ENCODE measurements at places on chromosomes 12 and 14.

DNA sequence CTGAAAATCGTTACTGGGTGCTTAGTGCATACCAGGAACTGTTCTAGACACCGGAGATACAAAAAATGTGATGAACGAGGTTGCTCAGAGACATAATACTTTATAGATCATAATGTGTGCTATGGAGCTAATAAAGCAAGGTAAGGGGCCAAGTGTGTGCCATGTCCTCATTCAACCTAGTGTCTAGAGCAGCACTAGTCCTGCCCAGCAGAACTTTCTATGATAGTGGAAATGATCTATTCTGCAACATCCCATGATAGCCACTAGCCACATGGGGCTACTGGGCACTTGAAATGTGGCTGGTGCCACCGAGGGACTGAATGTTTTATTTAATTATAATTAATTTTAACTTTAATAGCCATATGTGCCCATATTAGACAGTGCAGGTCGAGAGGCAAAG lies 15.6 kb downstream of the NUAK1 start:
- no peak for DNase-seq

GRCh38 chr14:59022144-59022543 lies 166.3 kb upstream of the DAAM1 start:
- DNase-seq, result no peak

GRCh38 chr14:38311655-38312054 lies 55.8 kb upstream of the CLEC14A start:
- DNase-seq, result no peak

DNA sequence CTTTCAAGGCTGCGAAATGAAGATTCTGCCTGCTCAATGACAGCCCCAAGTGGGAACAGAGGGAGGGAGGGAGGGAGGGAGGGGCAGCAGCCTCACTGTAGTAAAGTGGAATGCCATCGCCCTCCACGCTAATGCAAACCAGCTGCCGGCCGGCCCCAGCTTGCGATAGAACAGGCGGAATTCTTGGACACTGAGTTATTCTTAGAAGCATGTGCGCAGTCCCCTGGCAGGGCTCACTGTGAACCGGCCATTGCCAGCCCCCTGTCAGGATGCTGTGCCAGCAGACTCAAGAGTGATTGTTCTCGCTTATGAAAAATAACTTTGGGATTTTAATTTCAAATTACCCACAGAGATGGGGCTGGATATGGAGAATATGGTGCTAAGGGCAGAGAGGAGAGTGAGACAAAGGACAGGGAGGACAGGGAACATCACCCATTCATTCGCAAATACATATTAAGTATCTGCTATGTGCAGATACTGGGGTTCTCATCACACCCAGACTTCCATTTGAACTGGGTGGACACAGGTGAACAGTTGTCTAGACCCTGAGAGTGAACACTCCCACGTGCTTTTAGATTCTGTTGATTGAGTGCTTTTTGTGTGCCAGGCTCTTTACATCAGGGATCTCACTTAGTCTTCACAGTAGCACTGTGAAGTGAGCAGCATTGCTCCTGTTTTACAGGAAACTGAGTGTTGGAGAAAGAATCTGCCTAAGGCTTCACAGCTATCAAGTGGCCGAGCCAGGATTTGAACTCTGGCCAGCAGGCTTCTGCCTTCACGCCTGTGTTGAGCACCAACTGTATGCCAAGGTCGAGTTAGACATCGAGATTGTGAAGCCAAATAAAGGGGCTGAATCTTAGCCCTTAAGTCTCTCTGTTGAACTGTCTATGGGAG lies 192.9 kb downstream of the C12orf75 start:
- no peak for DNase-seq

DNA sequence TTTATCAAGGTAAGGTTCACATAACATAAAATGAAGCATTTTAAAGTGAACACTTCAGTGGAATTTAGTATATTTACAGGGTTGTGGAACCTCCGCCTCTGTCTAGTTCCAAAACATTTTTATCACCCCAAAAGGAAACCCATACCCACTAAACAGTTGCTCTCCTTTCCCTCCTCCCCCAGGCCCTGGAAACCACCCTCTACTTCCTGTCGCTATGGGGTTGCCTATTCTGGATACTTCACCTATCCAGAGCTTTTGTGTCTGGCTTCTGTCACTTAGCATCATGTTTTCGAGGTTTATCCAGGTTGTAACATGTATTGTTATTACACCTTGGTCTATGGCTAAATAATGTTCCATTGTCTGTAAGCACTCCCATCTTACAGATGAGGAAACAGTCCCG lies 27.7 kb upstream of the ZFP36L1 start:
- no peak for DNase-seq

GRCh38 chr12:8157484-8158198 lies 826 bp downstream of the ZNF705A start:
- DNase-seq, result no peak

DNA sequence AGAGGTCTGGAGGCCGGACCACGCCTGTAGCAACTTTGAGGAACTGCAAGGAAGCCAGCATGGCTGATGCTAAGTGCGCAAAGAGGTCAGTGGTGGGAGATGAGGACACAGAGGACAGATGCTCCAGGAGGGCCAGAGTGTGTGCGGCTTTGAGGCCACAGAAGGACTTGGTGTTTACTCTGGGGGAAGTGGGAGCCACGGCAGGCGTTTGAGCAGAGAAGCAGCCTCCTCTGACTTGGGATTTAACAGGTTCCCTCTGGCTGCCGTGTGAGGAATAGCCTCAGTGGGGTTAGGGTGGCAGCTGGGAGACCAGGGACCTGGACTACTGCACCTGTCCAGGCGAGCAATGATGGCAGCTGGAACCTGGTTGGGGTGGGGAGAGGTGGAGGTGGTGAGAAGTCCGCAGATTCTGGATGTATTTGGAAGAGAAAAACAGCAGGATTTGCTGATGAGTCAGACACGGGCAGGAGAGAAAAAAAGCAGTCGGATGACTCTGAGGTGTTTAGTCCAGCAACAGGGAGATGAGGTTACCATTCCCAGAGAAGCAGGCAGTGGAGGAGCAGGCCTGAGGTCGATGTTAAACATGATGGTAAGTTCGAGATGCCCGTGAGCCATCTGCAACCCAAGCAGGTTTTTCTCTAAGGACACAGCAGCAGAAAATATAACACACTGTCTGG lies 143.5 kb downstream of the SCARB1 start:
- no peak for DNase-seq

DNA sequence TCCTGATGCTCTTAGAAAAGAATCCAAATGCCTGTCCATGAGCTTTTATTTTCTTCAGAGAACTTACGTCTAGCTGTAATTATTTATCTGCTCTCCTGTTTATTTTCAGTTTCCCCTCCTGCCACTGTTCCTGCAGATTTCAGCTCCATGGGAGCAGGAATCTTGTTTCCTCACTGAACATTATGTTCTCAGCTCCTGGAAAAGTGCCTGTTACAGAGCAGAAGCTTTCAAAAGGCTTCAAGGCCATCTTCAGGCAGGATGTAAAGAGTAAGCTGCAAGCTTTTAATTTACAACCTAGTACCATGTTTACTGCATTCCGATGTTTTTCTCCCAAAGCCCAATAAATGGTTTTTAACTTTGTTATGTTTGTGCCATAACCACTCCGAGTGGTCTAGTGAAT lies 98.4 kb upstream of the BTG1 start:
- no peak for DNase-seq

DNA sequence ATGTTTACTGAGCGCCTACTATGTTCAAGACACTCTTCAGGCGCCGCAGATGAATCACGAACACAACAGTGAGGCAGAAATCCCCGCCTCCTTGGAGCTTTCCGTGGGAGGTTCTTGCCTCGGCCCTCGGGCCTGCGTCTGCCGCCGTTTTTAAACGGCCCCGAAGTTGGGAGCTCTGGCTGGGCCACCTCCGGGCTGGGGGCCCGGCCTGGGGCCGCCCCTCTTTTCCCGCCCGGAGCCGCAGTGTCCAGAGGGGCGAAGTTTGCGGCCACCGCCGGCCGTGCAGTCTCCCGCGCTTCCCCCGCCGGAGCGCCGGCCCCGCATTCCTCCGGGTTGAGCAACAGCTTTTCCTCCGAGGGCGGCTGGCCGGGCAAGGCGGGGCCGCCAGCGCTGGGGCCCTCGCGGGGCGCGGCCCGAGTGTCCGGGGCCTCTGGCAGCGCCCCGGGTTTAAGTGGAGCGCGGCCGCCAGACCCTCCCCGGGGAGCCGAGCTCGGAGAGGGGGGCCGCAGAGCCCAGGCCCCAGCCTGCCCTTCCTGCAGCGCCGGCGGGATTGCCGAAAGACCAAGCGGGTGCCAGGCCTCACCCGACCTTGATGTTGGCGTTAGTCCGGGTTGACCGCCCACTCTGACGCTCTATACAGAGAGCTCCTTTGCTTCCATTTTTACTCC lies 18.7 kb upstream of the CTDSP2 start:
- peak; percentile 66 for DNase-seq

GRCh38 chr12:93526786-93527428 lies 45.6 kb upstream of the SOCS2 start:
- no peak for DNase-seq

DNA sequence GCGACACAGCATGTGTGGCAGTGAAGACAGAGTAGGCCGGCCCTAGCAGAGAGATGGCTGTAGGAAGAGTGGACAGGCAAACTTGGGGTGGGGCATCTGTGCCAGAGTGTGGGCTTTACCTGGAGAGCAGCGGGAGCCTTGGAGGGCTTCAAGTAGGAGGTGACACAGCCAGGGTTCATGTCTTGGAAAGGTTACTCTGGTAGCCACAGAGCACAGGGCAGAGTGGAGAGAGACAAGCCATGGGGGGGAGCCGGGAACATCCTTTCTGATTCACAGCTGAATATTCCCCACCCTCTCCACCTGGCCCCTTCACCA lies 53.5 kb upstream of the DIO3 start:
- no peak for DNase-seq

- DNase-seq, result no peak
These were observed 1050.0 kb downstream of the GALC start for GRCh38 chr14:86942936-86943335.

DNA sequence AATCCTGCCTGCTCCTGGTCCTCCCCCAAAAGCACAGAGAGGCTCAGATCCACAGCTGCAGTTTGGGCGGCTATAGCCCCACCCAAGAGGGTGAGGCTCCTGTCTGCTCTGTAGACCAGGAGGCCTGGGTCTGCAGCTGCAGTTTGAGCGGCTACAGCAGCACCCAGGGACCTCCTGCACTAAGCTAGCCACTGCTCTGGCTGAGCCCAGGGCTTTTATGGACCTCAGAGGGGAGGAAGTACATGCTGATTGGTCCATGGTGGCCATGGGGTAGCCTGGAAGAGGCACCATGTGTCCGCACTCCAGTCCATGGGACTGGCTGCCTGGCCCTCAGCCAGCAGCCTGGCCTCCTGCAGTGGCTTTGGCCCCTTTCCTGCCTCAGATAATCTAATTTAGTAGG lies 49.6 kb upstream of the GSC start:
- no peak for DNase-seq

DNA sequence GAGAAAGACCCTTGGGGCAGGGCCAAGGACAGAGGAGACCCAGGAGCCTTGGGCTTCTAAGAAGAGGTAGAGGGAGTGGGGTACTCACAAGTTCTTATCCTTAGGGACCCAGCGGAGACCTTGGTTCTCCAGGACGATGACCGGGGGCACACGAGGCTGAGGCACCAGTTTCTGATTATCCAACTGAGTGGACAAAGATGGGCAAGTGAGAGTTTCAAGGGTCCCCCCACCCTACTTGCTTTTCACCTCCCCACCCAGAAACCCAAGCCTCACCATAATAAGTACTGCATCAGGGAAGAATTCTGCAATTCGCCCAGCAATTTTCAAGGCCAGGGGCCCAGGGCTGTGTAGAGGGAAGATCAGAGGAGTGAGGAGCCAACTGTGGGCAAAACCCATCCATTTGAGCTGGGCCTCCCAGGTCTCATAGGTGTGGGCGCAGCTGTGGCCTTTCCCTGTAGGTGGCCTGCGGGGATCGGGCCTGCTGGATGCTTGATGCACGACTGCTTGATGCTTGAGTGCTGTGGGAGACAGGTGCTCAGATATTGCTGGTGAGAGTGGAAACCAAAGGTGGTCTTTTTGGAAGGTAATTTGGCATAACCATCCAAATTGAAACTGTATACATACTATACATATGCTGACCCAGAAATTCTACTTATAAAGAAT lies 2.0 kb downstream of the EMC9 start:
- no peak for DNase-seq

GRCh38 chr12:29713729-29714128 lies 70.0 kb downstream of the TMTC1 start:
- DNase-seq, result no peak

GRCh38 chr14:95255013-95255412 lies 64.7 kb downstream of the CLMN start:
- no peak for DNase-seq

GRCh38 chr14:96177766-96178375 lies 26.8 kb upstream of the BDKRB2 start:
- peak; percentile 13 for DNase-seq

GRCh38 chr14:100215330-100215885 lies 23.5 kb upstream of the YY1 start:
- DNase-seq, result no peak

DNA sequence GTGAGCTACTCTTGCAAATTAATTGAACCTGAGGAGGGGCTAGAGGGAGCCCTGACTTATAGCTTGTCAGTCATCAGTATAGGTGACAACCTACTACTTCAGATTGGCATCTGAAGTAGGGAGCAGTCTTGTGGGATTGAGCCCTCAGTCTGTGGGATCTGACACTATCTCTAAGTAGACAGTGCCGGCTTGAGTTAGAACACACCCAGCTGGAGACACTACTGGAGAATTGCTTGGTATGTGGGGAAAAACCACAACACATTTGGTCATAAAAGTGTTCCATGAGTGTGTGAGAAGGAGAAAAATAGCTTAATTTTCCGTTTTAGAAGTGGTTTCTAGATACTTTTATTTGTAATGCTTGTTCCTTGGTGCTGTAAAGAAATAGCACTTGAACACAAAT lies 30.5 kb upstream of the DDHD1 start:
- no peak for DNase-seq

DNA sequence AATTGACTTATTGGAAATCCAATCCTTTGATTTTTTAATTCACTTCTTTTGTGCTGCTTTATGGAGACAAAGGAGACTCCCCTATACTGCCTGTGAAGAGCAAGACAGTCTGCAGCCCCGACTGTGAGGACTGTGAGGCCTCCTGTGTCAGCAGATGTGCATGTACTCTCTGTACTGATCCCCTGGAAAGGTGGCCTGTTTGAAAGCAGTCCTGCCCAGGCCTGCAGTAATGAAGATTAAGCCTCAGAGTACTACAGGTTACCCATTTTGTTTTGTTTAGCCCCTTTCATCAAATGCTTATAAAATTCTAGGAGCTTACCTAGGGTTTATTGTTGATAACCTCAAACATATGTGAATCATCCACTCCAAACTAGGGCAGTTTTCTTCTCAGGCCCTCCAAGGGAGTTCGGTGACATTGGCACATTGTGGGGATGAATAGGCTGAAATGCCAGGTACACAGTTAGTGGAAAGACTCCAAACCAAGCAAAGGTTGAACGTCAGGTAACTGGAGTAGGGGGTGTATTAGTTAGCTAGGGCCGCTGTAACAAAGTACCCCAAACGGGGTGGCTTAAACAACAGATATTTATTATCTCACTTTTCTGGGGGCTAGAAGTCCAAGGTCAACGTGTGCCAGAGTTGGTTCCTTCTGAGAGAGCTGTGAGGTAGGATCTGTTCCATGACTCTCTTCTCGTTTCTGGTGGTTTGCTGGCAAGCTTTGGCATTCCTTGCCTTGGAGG lies 208.7 kb upstream of the BCL2L14 start:
- DNase-seq, result no peak

Data from stimulated activated CD4-positive, alpha-beta T cell treated with anti-CD3 and anti-CD28 coated beads, Interleukin-2, amount 100 ng/mL, for 4 hours (primary cell).